Fibroblast of skin of right quadriceps (primary cell): ENCODE measurements at places on chromosomes 6 and 20.

GRCh38 chr20:59598625-59599310 lies 5.6 kb upstream of the PHACTR3 start:
- DNase-seq = peak; percentile 20

DNA sequence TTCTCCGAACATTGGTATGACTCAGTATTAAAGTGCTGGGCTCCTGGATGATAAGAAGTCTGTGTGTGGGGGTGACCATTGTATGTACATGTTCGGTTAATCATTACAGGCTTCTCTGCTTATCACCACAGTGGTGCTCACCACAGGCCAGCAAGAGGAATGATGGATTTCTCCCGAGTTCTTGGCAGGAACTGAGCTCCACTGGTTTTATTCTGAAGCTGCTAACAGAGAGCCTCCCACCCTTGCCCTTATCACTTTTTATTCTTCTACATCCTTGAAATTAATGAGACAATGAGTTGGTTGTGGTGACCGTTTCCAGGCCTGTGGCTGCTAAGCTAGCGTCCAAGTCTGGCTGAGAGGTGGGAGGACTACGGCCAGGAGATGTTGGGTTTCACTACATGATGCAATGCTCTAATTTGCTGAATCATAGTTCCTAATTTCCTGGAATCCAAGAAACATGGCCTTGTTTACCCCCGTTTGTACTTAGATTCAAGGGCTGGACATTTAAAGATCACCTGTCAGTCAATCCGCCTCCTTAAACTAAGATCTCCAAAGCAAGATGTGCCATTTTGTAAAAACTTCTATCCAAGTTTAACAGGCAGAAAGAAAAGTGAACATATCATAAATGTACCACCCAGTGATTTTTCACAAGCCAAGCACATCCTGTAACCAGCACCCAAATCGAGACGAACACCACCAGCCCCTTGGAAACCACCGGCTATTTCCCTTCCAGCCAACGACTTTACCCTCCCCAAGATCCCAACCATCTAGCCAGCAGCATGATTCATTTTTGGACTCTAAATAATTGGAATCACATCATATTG lies 172.5 kb downstream of the FOXA2 start:
- DNase-seq = peak; percentile 13

GRCh38 chr20:8218861-8219260 lies 86.8 kb downstream of the PLCB1 start:
- peak; percentile 83 for DNase-seq

DNA sequence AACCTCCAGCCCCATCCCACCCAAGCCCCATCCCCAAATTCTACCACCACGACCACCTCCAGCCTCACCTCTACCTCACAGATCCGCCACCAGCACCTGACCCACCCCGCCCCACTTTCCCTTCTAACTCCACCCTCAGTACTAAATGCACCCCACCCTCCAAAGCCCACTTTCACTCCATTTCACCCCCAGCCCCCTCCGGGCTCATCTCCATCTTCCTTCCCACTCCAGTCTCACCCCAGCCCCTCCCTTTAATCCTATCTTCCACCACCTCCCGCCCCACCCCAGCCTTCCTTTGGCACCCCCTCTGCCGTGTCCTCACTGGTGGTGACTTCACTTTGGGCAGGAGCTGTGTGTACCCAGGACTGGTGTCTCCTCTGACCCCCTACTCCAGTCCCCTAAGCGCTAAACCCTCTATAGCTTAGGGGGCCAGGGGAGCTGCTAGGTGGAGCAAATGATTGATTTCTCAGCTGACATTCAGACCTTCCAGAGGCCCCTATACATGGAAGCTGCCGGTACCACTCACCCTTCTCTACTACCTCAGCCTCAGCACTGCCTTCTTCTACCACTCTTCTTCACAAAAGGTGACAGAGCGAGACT lies 2.8 kb upstream of the NSFL1C start:
- DNase-seq = no peak

- DNase-seq = no peak
Observed at GRCh38 chr20:4275581-4276088, 260.3 kb upstream of the RNF24 start.

DNA sequence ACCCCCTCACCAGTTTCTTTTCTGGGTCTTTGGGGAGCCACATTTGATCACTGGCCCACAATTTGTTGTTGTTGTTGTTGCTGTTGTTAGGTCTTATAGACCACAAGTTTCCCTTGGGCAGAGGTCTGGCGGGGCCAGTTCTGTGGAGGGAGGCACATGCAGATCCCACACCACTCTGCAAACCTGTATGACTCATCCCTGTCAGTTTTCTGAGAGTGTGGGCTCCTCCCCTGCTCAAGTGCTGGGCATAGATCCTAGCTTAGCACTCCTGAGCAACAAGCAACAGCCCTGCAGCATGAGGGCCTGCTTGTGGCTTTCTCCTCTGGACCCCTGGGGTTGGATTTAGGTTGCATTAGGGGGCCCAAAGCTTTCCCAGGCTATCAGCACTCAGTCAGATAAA lies 411.1 kb upstream of the HTR1E start:
- no peak for DNase-seq

- DNase-seq = no peak
Observed at GRCh38 chr6:35161776-35162607, 20.9 kb upstream of the TCP11 start.

DNA sequence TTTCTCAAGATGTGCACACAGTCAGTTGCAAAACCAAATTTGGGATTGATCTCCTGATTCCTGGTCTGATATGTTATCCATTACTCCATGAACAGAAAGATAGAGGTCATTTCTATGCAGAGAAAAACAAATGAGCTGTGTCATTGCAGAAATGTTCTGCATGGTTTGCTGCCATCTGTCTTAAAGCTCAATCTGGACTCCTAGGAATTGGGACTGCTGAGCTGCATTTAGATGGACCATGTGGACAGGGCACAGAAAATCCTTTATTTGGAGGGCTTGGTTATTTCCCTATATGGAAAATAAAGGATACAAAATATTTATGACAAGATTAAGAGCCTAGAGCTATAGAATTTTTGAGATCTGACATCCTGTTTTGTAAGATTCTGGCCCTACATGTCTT lies 91.3 kb downstream of the ADGRB3 start:
- DNase-seq = no peak

DNA sequence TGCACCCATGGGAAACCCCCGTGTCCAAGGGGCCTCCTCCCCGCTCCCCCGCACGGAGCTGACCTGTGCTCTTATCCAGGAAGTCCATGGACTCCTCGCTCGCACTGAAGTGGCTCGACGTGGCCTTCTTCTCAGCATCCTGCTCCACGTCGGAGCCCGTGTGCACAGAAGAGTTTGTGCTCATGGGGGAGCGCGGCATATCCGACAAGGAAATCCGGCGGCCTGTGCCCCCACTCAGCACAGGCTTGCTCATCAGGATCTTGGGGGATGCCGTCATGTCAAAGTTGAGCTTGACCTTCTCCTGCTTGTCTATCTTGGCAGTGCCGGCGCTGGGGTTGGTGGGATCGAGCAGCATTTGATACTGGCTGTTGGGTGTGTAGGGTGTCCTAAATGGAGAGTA lies 80.2 kb downstream of the ZMYND8 start:
- no peak for DNase-seq

DNA sequence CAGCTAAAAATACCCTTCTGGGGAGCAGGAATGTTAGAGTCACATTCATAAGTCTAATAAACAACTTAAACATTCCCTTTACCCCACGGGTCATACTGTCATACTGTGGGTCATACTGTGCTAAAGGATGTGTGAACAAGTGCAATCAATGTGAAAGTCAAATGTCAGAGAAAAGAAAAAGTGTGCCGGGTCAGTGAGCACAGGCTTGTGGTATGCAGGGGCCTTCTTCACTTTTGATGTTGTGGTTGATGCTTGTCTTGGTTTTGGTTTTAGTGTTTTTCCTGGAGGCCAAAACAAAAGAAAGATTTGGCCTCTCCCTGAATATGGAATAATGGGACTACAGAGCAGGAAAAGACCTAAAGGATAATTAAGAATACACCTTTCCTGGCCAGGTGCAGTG lies 267.9 kb upstream of the PLN start:
- DNase-seq = no peak

DNA sequence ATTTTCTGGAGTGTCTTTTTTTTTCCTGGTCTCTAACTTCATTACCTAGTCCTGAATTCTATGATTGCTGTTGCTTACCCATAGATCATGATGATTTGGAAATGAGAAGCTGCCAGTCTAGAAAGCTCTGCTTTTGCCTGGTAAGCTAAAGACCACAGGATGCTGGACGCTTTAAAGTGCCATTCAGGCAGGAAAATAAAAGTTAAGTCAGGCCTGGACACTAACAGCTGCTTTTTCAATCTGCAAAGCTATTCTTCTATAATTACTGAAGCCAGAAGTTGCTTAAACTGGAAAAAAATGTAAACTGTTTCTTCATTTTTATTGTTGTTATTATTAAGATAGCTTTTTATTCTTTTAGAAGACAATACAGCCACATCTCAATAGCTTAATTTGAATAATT lies 129.8 kb upstream of the SPACA1 start:
- DNase-seq = no peak

DNA sequence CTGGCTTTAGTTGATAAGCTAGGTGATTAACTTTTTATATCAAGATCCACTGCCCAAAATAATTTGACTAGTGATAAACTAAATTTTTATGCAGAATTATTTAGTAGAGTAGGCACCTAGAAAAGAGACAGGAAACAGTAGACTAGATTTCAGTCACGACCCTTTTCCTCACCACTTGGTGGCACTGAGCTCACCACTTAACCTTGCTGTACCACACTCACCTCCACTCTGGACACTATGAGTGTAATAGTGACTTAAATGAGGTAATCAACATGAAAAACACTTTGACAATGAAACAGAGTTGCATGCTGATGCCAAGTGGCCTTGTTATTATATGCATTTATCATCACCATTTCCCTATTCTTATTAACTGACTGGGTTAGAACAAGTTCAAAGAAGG lies 730.4 kb downstream of the KIF16B start:
- no peak for DNase-seq

DNA sequence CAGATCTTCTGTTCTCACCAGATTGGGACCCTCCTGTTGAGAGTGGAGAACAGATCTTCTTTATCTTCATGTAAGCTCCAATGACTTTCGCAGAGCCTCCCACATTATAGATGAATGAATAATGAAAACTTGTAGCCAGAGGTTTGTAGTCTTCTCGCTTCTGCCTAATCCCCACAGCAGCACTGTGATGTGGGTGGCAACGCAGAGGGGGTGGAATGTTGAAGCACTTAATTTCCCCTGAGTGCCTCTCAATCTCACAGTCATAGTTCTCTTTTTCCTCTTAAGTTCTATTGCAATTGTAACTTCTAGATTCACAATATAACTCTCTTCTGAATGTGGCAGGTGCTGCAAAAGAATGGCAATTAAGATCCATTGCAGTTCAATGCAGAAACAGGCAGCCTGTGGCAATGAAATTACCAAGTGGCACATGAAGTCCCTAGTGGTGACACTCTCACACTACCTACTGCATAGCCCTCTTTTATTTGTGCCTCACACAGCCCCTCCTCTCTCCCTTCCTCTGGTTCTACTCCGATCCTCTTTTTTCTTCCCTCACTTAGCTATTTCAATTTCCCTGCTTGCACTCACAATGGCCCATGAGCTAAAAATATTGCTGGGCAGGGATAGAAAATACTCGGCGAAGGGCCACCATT lies 281.9 kb downstream of the UBE3D start:
- no peak for DNase-seq

DNA sequence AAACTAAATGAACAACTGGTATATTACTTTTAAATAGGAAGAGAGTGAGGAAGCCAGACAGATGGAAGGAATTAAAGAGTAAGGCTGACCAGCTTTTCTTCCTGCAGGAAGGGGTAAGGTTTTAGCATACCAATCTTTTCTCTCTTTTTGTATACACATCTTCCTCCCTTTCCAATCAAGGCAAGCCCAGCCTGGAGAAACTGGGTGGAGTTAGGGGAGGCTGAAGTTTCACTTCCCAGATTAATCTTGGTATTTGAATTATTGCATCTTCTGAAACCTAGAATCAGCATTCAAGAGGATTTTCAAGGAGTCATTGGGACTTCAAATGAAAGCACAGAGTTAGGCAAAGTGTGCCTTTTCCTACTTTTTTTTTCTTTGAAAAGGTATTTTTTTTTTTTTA lies 33.1 kb downstream of the TMEM14A start:
- DNase-seq = no peak

DNA sequence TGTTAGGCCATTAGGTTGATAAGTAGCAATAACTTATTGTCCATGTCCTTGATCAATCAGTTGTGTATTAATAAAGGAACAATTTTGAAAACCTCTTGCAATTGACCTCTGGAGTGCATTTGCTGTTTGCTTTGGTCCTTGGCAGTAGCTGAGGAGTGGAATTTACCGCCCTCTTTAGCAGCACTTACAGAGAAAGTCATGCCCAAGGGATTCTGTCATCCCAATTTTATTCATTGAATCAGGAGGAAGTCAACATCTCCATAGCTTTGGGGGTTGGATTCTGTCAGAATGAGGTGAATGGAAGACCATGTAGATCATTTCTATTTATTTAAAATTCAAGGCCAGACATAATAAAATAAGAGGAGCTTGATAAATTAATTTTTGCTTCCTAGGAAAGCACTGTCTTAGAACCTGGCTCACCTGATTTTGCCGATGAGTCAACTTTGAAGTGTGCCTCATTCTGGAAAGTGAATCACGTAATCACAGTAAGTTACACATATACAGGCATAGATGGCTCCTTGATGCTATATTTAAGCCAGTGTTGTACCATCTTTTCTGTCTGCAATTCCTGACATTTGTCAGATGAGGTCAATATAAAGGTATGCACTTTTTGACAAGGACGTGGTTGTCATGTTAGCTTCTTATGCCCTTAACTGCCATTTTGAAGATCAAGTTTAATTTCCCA lies 128.7 kb upstream of the MLIP start:
- no peak for DNase-seq

DNA sequence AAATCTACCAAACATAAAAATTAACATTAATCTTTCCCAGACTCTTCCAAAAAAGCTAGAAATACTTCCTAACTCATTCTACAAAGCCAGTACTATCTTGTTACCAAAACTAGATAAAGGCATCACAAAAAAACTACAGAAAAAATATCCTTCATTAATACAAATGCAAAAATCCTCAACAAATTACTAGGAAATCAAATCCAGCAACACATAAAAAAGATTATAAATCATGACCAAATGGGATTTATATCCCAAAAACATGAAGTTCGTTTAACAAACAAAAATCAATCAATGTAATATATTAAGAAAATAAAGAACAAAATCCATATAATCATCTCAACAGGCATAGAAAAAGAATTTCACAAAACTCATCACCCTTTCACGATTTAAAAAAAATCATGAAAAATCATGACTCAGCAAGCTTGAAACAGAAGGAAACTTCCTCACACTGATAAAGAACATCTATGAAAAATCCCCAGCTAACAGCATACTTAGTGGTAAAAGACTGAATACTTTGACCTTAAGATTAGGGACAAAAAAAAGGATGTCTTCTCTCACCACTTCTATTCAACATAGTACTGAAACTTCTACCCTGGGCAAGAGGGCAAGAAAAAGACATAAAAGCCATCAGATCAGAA lies 43.2 kb downstream of the RANBP9 start:
- DNase-seq = no peak

- no peak for DNase-seq
Observed at GRCh38 chr6:37575221-37575620, 75.5 kb upstream of the CCDC167 start.

GRCh38 chr6:87027021-87027420 lies 67.9 kb downstream of the CGA start:
- no peak for DNase-seq

GRCh38 chr6:15500901-15501825 lies 161.7 kb downstream of the DTNBP1 start:
- DNase-seq = no peak

- no peak for DNase-seq
Observed at GRCh38 chr20:2353231-2353630, 27.5 kb upstream of the TGM6 start.
